ENCODE measurements at places on chromosomes 1 and 21. TPM values are rescaled to one million over a fixed set of nuclear protein-coding genes. Genes with fewer than 3 reads are reported as not detected.

DNA sequence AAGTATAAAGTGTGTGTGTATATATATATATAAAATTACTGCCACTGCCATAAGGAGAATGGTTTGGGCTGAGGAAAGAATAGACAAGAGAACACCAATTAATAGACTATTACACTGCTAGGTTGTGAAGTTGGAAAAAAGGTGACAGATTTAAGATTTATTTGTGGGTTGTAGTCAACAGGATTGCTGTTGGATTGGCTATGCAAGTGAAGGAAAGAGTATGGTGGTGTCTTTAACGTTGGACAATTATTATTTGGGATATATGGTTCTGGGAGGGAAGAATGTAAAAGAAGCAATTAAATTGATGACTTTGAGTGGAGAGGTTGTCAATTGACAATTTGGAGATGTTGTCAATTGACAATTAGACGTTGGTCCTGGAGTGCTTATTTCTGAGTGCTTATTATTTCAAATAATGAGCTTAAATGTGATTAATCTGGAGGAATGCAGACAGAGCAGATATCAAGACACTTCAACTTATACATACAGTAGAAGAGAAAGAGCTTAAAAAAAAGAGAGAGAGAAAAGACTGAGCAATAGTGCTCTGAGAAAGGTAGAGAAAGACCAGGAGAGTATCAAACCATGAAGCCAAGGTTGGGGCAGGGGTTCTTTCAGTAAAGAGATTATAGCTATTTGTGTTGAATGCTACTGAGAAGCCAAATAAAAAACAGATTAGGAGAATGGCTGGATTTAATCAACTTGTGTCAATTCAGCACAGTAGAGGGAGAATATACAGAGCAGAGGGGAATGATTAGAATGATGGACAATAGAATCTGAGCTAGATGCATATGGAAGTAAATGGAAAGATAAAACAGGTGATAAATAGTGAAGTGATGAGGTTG is 9.7 kb downstream of the PTGS2 start:
- no peak overlapping the region for H3K4me3 ChIP-seq
- no peak for DNase-seq
- peaks cover 4% of the 10 kb centered on the region for H3K27me3 ChIP-seq
- H3K27ac ChIP-seq: no peak overlapping the region

PTPRU gene
- 0.68 TPM for total RNA-seq

DNA sequence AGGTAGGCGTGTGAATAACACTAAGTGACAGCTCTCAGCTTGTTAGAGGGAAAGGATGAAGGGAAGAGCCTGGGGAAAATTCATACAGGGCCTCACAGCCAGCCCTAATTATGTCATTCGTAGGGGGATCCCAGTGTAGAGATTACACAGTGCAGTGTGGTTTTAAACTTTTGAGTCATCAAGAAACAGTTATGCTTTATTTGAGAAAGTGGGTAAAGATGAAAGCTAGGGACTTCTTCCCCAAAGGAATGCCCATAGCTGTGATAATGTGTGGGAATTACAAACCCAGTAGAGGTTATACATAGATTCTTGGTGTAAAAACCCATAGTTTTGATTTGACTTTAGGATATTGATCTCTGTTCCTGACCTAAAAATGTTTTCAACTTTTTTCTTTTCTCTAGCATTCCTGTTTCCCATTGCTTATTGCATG is 1.9 kb downstream of the TTF2 start:
- H3K36me3 ChIP-seq: peaks cover 43% of the 10 kb centered on the region
- no peak for DNase-seq
- peak overlapping the region; percentile 25 for H3K4me3 ChIP-seq
- peaks cover 57% of the 10 kb centered on the region for H3K4me1 ChIP-seq
- no peak overlapping the region for H3K27ac ChIP-seq

DNA sequence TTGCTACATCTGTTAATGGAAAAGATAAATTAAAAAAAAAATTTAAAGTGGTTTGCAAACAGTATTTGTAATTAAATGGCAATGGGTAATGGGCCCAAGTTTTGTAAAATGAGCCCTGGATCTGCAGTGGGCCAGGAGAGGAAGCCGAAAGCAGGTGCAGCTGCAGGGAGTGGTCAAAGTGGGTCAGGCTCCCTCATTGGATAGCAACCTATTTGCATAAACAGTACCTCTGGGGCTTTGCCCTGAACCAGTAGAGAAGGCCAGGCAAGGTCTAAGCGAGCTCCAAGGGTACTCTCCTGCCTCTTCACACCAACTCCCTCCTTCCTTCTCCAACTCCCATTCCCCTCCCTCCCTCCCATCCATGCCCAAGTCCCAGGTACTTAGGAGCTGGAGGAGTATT is 138.9 kb downstream of the HMGB4 start:
- no peak for DNase-seq
- H3K4me3 ChIP-seq: no peak overlapping the region
- no peaks in the 10 kb centered on the region for H3K36me3 ChIP-seq
- H3K27me3 ChIP-seq: peaks cover 4% of the 10 kb centered on the region
- no peaks in the 10 kb centered on the region for H3K4me1 ChIP-seq

DNA sequence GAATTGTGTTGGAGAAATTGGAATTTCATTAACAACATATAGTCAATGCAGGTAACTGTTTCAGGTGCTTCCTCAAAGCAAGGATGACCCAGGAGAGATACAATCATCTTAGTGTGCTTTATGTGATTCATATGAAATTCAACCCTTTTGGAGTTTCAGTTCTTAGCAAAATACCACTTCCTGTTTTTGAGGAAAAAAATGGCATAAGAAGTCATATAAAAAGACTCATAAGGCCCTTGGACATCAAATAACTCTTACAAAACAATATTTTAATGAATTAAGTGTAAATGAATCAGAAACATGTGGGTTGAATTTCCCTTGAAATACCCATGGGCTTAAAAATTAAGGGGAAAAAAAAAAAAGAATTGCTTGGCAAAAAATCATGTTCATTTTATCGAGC is 926.6 kb downstream of the LTN1 start:
- no peak overlapping the region for H3K27ac ChIP-seq
- H3K4me3 ChIP-seq: no peak overlapping the region
- H3K27me3 ChIP-seq: no peaks in the 10 kb centered on the region
- H3K36me3 ChIP-seq: no peaks in the 10 kb centered on the region

GRCh38 chr1:27253596-27253995 is 19.2 kb downstream of the WDTC1 start:
- peaks cover 9% of the 10 kb centered on the region for H3K4me1 ChIP-seq

- H3K27me3 ChIP-seq: no peaks in the 10 kb centered on the region
- no peak overlapping the region for H3K4me3 ChIP-seq
- H3K36me3 ChIP-seq: peaks cover 44% of the 10 kb centered on the region
- peaks cover 28% of the 10 kb centered on the region for H3K4me1 ChIP-seq
- H3K27ac ChIP-seq: peak overlapping the region; percentile 59
Measured at GRCh38 chr1:156721535-156721934, 6.7 kb upstream of the METTL25B start.
